Muscle of leg (tissue), 16 donors: ENCODE measurements at places on chromosomes 3 and 15. TPM values are rescaled to one million over a fixed set of nuclear protein-coding genes. Genes with fewer than 3 reads are reported as not detected.

DNA sequence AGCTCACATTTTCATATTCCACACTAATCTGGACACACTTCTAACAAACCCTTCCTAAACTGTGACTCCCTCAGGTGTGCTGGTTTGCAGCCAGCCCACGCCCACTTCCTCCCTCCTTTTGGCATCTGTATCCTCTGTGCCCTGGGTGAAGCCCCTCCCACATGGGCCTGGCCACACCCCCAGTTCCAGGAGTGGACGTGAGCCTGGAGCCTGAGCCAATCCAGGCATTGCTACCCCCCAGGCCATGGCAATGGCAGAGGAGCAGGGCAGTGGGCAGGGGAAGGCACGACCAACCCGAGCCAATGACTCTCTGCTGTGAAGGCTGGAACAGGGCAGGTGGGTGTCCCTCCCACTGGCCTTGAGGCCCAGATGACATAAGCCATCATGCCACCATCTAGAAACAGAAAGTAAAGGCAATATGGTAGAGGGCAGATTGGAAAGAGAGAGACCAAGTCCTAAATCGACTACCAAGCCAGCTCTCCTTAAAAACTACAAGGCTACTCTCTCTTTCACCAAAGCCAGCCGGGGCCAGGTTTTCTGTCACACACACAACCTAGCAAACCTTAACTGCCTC is 18.6 kb downstream of the FAM174B start:
- DNase-seq, result no peak

DNA sequence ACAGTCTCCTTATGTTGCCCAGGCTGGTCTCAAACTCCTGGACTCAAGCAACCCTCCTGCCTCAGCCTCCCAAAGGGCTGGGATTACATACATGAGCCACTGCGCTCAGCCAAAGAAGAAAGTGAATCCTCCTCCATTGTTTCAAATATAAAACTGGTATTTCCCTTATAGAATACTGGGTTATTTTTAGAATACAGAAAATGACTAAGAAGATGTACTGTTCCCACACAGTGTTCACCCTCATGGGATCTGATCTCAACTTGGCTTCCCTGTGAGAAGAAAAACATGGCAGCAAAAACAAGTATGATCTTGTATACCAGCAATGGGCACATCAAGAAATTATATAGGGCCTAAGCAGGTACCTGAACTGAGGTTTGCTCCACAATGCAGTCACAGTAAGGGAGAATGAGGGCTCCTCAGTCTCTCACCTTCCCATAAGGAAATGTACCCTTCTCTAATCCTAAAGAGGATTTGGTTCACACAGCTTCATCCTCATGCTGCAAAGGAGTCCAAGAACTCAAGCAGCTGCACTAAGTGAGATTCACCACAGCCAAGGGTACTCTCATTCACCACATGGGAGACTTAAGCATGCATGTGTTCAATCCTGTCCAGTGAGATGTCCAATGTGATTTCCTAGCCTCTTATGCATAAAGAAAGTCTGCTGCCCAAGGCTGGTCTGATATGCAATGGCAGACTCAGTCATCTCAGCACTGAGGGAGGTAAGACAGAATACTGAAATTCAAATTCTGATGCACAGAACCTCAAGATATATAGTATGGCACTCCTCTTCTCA is 25.8 kb downstream of the USP4 start:
- peak; percentile 10 for DNase-seq

DNA sequence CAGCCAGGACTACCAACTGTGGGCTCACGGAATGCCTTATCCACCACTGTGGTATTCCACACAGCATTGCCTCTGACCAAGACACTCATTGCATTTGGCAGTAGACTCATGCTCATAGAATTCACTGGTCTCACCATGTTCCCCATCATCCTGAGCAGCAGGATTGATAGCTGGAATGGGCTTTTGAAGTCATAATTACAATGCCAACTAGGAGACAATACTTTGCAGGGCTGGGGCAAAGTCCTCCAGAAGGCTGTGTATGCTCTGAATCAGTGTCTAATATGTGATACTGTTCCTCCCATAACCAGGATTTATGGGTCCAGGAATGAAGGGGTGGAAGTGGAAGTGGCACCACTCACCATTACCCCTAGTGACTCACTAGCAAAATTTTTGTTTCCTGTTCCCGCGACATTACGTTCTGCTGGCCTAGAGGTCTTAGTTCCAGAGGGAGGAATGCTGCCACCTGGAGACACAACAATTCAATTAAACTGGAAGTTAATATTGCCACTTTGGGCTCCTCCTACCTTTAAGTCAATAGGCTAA is 58.6 kb upstream of the CCDC80 start:
- DNase-seq, result no peak

KBTBD8 gene
- polyA plus RNA-seq, result 3.5 TPM

DNA sequence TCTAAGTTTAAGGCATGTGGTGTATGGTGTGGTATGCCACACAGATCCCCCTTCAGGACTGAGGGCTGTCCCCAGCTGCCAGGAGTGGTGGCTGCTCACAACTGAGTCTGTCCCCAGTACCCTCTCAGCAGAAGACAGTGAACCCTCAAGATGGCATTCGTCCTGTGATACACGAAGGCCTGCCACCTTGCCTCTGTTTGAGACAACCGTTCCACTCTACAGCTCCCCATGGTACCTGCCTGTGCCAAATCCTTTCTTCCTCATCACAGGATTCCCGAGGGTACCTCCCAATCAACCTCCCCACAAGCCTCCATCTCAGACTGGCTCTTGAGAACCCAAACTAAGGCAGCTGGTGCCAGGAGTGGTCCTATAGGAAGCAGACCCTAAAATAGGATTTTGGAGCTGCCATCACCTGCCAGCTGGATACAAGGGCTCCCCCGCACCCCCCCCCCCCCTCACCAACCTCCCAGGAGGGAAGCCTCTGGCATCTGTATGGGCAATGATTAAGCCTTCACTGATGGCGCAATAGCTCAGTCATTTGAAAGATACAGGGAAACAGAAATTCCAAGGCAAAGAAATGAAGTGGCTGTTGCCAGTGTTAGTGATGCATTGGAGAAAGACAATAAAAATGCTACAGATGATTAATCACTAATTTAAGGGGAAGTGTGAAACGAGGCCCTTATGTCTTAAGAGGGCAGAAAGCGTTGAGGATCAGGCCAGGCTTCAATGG is 230.0 kb upstream of the LYSMD4 start:
- DNase-seq, result no peak

PTH1R gene
- 15.6 TPM for polyA plus RNA-seq

OSTN gene
- polyA plus RNA-seq, result 4.4 TPM

DNA sequence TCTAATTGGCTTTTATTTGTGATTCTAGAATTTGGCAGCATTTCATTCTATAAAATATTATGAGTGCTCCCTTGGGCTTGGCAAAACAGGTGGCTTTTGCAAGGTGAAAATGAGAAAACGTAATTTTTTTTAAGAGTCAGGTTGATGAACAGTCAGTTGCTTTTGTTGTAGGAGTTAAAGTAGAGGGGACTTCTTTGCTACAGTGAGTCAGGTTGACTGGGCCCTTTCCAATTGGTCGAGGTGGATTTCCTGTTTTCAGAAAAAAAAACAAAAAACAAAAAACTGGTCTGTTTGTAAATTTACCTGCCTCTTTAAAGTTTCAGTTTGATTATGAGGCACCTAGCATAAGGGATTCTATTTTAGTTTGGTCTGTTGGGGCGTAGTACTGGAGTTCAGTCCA is 1469.4 kb upstream of the GBE1 start:
- no peak for DNase-seq

DNA sequence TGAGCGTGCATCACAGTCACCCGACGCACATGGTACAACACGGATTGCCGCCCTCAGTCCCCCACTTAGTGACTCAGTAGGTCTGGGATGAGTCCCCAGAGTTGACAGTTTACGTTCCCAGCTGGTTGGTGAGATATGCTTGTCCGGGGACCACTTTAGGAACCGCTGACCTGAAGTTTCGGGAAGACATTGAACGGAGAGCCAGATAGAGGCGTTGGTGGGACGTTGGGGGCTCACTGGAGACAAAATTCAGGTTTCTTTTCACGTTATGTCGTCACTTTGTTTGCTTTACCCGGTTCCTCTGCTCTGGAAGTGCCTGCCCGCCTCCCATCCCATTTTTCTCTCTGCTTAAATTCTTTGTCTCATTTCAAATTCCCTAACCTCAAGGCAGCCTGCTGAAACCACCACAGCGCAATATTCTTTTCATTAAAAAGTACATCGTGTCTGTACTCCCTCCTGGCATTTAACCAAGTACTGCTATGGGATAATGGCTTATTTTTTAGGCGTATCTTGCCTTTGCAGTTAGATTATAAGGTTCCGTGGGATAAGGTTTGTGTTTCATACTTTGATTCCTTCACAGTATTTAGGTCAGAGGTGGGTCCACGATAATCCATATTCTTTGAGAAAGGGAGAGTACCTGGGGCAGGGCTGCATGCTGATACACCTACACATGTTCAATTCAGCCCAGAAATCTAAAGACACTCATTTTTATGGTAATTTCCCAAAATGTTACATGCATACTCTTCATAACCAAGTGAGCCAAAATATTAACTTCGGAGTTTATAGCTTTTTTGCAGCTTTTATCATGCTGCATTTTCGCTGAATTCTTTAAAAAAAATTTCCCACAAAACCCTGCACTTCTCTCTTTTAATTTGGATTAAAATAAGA is 921 bp downstream of the LMLN start:
- no peak for DNase-seq

PLXNB1 gene
- polyA plus RNA-seq, result 28.3 TPM

DNA sequence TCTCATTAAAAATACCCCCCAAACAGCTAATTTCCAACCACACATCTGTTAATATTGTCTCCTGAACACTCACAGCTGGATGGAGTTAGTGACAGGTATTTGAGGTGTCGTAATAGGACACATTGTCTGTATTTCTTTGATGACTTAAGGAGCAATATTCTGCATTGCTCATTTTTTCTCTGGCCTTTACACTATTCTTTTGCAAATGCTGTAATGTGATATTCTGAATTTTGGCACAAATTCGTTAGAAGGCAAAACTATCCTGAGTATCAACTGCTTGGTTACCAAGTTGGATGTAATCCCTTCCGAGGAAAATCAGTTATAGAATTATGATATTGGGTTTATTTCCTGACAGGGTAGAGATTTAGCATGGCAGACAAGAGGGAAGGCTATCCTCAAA is 1030.2 kb downstream of the MCTP2 start:
- peak; percentile 51 for DNase-seq

- peak; percentile 20 for DNase-seq
Observed at GRCh38 chr3:73259856-73260255, 198.4 kb downstream of the EBLN2 start.

- peak; percentile 47 for DNase-seq
Observed at GRCh38 chr15:91237445-91237844, 137.4 kb downstream of the SV2B start.

ST8SIA2 gene
- 19.3 TPM for polyA plus RNA-seq

- DNase-seq, result no peak
Observed at GRCh38 chr3:149459491-149460059, 14.9 kb upstream of the TM4SF4 start.

- DNase-seq, result peak; percentile 19
Observed at GRCh38 chr3:157572559-157573270, 69.5 kb upstream of the VEPH1 start.

GRCh38 chr15:95832668-95833067 is 497.8 kb upstream of the NR2F2 start:
- DNase-seq, result no peak

SAMMSON gene
- not detected for polyA plus RNA-seq

- peak; percentile 73 for DNase-seq
Observed at GRCh38 chr3:42010530-42010929, 48.6 kb upstream of the ULK4 start.

LMLN gene
- polyA plus RNA-seq, result 2.9 TPM

GRCh38 chr3:48681541-48681880 is 4.2 kb downstream of the NCKIPSD start:
- no peak for DNase-seq

AHSG gene
- polyA plus RNA-seq, result 0.14 TPM

GRCh38 chr3:190360228-190360627 is 27.7 kb upstream of the CLDN16 start:
- no peak for DNase-seq
